ENCODE measurements at places on chromosomes 5 and 9.

DNA sequence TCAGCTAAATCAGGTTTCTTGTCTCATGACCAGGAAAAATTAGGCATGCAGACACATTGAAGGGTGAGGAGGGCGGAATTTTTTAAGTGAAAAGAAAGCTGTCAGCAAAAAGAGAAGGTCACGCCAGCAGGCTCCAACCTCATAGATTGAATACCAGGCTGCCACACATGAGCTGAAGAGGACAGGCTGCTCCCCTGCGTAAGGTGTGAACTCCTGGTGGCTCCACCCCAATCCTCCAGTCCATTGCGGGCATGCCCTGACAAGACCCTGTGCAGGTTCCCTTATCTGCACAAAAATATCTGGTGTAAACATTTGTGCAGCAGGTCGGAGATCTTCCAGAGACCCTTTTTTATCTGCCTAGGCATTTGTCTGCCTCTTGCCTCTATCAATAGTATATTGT is 22.9 kb upstream of the TEX10 start:
- DNase-seq = no peak

GRCh38 chr5:51371052-51371451 is 12.2 kb upstream of the ISL1 start:
- DNase-seq = no peak

GRCh38 chr5:88290801-88291200 is 22.2 kb upstream of the TMEM161B start:
- DNase-seq = no peak

GRCh38 chr5:110612794-110613247 is 113.7 kb downstream of the TMEM232 start:
- DNase-seq = no peak

GRCh38 chr5:71974165-71974564 is 133.1 kb upstream of the MAP1B start:
- DNase-seq = no peak

DNA sequence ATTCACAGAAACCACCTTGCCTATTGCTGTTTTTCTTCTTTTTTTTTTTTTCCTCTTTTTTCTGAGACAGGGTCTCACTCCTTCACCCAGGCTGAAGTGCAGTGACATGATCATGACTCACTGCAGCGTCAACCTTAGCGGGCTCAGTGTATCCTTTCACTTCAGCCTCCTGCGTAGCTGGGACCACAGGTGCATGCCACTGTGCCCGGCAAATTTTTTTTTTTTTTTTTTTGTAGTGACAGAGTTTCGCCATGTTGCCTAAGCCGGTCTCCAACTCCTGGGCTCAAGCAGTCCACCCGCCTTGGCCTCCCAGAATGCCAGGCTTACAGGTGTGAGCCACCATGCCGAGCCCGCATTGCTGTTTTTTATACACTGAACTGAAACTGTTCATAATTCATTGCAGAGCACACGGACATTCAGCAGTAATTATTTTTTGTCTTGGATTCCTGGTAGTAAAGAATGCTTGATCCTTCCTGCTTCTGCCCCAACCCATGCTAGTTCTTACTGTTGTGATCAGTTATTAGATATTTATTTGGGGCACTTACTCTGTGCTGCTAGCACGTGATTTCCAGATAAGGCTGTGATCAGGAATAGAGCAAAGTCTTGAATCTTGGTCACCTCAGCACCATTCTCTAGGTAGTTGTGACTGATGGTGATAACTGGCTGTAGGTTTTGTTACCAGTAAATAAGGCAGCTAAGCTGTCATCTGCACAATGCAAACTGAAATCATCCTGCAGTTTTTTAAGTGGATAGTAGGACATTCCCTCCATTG is 14.0 kb downstream of the MAP3K1 start:
- no peak for DNase-seq

Data from cerebellar nuclear complex (tissue), 1 donor.